ENCODE measurements at places on chromosomes 16 and 17.

DNA sequence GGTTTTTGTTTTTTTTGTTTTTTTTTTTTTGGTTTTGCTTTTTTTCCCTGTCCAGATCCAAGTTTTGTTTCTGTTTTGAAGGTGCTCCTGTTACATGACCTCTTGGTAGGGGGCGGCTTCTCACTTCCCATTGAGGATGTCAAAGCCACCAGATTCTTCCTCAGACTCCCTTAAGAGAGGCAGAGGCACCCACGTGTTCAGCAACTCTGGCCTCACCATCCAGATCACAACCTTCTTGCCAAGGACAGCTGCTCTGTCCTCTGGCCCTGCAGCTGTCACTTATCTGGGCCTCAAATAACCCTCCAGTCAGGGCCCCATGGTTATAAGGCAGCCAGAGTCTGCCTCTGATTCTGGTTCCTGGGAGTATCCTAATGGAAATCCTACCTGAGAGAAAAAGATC, 208.5 kb downstream of the STX8 start:
- no peak overlapping the region for H3K4me3 ChIP-seq
- peaks cover 11% of the 10 kb centered on the region for H3K4me1 ChIP-seq
- H3K27me3 ChIP-seq, result no peaks in the 10 kb centered on the region
- no peaks in the 10 kb centered on the region for H3K36me3 ChIP-seq
- DNase-seq, result no peak

DNA sequence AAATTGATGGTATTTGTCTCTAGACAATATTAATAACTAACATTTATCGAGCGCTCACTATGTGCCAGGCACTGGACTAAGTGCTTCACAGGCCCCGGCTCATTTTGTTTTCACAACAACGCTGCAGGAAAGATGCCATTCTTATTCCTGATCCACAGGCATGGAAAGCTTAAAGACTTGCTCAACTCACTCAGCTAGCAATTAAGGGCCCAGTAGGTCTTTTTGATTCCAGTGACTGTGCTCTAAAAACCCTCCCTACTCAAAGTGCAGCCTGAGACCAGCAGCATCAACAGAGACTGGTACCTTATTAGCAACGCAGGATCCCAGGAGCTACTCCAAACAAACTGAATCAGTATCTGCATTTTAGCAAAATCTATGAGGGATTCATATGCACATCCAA, 35.3 kb downstream of the CUEDC1 start:
- H3K36me3 ChIP-seq, result no peaks in the 10 kb centered on the region
- no peaks in the 10 kb centered on the region for H3K27me3 ChIP-seq
- peak overlapping the region; percentile 71 for H3K27ac ChIP-seq
- peak; percentile 60 for DNase-seq
- peaks cover 82% of the 10 kb centered on the region for H3K4me1 ChIP-seq

DNA sequence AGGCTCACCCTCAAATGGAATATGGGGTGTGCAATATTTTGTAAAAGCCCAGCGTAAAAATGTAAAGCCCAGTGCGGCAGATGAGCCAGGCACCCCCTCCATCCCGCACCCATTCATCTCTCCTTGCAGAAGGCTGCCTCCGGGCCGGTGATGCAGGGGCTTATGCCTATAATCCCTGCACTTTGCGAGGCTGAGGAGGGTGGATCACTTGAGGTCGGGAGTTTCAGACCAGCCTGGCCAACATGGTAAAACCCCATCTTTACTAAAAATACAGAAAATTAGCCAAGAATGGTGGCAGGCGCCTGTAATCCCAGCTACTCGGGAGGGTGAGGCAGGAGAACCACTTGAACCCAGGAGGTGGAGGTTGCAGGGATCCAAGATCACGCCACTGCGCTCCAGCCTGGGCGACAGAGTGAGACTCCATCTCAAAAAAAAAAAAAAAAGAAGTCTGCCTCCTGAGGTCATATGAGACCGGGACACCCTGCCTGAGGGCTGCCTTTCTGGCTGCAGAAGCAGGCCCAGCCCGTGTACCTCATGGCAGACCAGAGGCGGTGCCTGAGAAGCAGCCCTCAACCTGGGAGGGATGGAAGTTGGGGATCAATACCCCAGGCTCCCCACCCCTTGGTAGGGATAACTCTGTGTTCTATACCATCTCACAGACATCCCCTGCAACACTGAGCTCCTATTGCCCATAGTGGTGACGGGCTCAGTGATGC, 17.5 kb upstream of the ATP2C2 start:
- peaks cover 5% of the 10 kb centered on the region for H3K4me1 ChIP-seq
- no peak for DNase-seq
- H3K36me3 ChIP-seq, result no peaks in the 10 kb centered on the region
- no peaks in the 10 kb centered on the region for H3K27me3 ChIP-seq

GRCh38 chr16:84609563-84610177, 8.2 kb downstream of the COTL1 start:
- H3K36me3 ChIP-seq, result peaks cover 2% of the 10 kb centered on the region
- no peak overlapping the region for H3K4me3 ChIP-seq
- H3K27me3 ChIP-seq, result no peaks in the 10 kb centered on the region

- no peaks in the 10 kb centered on the region for H3K27me3 ChIP-seq
- no peak overlapping the region for H3K27ac ChIP-seq
- no peak overlapping the region for H3K4me3 ChIP-seq
- DNase-seq, result no peak
These were observed 10.5 kb downstream of the DBNDD1 start for GRCh38 chr16:90008708-90009145.

GRCh38 chr17:78112518-78113471, 15.8 kb downstream of the TMC6 start:
- no peaks in the 10 kb centered on the region for H3K27me3 ChIP-seq
- no peak overlapping the region for H3K27ac ChIP-seq

DNA sequence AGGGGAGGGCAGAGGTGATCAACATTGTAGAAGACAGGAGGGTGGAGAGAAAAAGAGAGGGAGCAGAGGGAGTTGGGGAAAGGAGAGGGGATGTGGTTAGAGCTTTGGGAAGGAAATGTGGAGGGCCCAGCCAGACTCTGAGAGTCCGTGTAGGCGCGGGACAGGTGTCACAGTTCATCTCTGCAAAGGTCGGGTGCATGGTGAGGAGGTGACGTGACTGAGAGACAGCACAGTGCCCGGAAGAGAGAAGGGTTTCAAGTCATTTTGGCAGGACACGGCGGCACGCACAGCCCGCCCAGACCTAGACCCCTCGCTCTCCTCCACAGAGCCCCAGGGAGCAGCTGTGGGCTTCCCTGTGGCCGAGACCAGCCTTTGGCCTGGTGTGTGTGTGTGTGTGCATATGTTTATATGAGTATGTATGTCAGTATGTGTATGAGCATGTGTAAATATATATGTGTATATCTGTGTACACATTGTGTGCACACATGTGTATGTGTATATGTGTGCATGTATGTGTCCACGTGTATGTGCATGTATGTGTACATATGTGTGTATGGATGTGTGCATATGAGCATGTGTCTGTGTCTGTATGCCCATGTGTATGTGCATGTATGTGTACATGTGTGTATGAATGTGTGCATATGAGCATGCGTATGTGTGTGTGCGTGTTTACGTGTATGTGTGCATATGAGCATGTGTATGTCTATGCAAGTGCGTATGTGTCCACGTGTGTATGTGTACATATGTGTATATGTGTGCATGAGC, 104.6 kb downstream of the SEC14L1 start:
- no peak overlapping the region for H3K4me3 ChIP-seq
- H3K27ac ChIP-seq, result no peak overlapping the region
- no peak for DNase-seq
- peaks cover 25% of the 10 kb centered on the region for H3K27me3 ChIP-seq
- no peaks in the 10 kb centered on the region for H3K36me3 ChIP-seq
- H3K4me1 ChIP-seq, result no peaks in the 10 kb centered on the region

GRCh38 chr17:40588552-40588951, 23.3 kb upstream of the CCR7 start:
- H3K27me3 ChIP-seq, result no peaks in the 10 kb centered on the region
- no peak for DNase-seq
- H3K27ac ChIP-seq, result no peak overlapping the region
- no peaks in the 10 kb centered on the region for H3K36me3 ChIP-seq

DNA sequence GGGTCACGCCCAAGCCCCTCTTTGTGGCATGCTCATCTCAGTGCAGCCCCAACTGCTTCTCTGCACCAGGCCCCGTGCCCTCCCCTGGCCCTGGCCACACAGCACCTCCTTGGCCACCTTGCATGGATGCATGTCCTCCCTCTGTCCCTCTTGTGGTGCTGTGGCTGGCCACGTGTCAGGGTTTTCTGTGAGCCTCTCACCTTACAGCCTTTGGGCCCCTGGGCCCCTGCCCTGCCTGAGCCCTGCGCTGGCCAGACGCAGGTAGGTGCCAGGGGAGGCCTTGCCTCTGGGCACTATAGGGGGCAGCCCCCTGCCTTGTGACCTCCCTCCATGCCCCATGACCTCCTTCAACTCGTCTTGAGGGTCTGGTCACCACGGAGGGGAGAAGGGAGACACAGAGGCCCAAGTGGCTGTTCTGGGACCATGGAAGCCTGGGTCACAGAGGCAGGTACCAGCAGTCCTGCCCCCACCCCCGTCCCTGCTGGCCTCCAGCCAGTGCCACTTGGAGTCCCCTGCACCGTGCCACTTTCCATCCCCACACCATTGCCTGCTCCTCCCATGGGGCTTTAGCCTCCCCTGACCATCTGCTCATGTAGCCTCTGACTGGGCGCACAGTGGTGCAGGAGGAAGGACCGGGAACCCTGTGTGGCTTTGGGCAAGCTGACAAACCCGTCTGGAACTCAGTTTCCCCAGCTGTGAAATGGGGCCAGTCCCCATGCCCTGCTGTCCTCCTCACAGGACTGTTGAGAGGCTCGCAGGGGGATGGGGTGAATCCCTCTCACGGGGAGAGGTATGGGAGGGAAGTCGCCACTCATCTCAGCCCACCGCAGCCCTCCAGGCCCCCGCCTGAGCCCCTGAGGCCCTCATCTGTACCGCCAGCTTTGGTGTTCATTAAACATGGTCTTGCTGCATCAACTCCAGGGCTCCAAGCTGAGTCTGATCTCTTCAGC, 11.5 kb upstream of the ATP6V0C start:
- H3K36me3 ChIP-seq, result no peaks in the 10 kb centered on the region
- H3K27ac ChIP-seq, result no peak overlapping the region
- DNase-seq, result no peak
- H3K4me3 ChIP-seq, result peak overlapping the region; percentile 51

DNA sequence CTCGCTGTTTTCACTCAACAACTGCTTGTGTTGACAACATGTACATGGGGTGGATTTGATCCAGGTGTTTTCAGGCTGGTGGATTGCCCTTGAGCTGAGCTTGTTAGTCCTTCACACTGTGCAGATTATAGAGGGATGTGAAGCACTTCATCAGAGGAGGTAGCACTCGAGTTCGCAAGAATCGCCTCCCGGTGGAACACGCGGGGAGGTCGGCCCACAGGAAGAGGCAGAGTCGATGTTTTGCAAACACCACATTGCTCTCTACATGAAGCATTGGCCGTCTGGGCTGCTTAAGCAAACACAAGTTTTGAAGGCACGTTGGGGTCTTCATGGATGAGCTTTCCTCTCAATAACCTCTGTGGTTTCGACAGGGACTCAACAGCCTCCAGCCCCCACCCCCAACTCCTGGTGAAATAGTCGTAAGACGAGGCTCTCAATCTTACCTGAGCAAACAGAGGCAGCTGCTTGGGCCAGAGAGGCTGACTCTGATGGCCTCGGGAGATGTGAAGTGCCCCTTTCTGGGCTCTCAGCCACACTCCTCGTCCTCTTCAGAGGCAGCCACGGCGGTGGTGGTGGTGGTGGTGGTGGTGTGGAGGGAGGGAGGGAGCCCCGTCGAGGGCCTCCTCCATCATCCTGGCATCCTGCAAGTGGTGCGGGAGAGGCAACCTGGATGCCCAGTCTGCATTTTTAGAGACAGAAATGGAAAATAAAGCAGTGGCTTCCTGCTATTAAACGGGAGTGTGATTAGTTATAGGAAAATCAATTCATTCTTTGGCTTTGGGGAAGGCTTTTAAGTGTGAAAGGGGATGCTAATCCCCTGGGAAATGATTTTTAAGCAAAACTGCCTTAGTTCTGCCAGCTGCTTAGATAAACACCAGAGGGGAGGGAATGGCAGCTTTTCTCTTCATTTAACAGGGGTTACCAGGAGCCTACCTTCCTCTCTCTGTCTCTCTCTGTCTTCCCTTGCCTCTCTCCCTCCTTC, 552.5 kb upstream of the EEF2KMT start:
- no peak overlapping the region for H3K27ac ChIP-seq
- DNase-seq, result no peak
- no peaks in the 10 kb centered on the region for H3K4me1 ChIP-seq
- H3K36me3 ChIP-seq, result no peaks in the 10 kb centered on the region
- H3K27me3 ChIP-seq, result no peaks in the 10 kb centered on the region

GRCh38 chr17:36850790-36851189, 86.5 kb upstream of the LHX1 start:
- H3K4me1 ChIP-seq, result peaks cover 6% of the 10 kb centered on the region
- DNase-seq, result no peak
- no peaks in the 10 kb centered on the region for H3K27me3 ChIP-seq
- H3K27ac ChIP-seq, result no peak overlapping the region
- no peak overlapping the region for H3K4me3 ChIP-seq

DNA sequence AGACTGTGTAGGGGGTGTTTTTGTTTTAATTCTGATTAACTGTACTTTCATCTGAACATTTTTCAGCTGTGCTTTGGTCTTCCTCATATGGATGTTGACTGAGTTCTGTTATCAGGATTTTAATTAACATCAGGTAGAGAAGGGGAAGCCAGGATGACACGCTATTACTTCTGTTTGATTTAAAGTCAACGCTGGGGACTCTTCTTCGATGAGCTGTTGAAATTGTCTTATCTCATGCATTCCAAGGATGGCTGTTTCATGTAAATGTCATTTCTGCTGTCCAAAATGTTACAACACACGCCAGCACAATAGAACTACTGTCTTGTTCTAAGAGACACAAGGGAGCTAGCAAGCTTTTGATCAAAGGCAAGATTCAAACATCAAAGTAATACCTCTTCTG, 263.3 kb upstream of the CDH5 start:
- H3K27ac ChIP-seq, result no peak overlapping the region
- no peaks in the 10 kb centered on the region for H3K27me3 ChIP-seq
- no peak overlapping the region for H3K4me3 ChIP-seq

All from neural progenitor cell (in vitro differentiated cells).